ENCODE measurements at places on chromosomes 13 and 19.

DNA sequence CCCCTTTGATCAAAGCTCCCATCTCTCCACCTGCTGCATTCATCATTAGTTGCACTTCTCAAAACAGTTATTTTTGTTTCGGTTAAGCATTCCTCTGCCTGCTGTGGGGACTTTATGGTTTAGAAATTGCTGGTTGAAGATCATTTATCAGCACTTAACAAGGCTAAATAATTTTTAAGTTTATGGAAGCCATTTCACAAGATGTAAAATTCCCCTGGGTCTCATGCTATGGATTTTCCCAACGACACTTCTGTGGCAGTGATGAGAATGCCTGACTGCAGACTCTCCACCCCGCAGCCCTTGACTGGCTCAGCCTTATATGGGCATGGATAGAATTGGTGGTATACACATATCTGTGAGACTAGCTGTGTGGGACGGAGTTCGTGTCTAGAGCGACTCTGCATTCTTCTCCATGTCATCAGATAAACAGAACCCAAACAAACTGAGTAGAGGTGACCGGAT is 52.8 kb downstream of the COL4A2 start:
- no peak for DNase-seq

DNA sequence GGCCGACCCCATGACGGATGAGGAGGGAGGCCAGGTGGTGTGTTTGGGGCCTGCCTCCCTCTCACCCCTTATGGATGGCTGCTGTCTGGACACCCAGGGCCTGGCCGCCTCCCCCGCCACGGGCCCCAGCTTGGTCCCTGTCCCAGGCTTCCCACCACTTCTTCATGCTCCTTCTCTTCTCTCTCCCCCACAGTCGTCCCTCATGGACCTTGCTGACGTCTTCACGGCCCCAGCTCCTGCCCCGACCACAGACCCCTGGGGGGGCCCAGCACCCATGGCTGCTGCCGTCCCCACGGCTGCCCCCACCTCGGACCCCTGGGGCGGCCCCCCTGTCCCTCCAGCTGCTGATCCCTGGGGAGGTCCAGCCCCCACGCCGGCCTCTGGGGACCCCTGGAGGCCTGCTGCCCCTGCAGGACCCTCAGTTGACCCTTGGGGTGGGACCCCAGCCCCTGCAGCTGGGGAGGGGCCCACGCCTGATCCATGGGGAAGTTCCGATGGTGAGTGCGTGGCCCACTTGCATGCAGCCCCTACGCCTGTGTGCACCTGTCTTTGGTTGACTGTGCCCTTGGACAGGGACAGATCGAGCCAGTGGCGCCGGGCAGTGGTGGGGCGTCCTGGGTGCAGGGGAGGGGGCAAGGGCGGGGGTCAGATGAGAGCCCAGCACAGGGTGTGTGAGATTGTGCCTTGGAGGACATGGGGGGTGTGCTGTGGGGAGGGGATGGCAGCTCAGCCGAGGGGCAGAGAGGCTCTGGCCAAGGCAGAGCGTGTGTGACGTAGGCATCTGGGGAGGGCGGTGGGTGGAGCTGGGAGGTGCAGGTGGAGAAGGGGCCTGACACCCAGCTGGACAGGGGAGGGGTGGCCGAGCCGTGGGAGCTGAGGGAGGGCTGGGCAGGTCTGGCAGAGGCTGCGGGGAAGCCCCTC is 16.8 kb downstream of the EPN1 start:
- no peak for DNase-seq

DNA sequence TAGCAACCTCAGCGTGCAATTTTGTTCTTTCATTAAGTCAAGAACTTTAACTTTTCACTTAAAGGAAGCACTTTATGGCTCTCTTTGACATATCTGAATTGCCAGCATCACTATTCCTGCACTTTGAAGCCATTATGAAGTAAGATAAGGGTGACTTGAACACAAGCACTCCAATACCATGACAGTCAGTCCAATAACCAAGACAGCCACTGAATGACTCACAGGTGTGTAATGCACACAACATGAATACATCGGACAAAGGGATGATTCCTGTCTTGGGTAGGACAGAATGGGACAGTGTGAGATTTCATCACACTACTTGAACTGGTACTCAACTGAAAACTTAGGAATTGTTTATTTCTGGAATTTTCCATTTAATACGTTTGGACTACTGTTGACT is 233.7 kb upstream of the IPO5 start:
- no peak for DNase-seq

DNA sequence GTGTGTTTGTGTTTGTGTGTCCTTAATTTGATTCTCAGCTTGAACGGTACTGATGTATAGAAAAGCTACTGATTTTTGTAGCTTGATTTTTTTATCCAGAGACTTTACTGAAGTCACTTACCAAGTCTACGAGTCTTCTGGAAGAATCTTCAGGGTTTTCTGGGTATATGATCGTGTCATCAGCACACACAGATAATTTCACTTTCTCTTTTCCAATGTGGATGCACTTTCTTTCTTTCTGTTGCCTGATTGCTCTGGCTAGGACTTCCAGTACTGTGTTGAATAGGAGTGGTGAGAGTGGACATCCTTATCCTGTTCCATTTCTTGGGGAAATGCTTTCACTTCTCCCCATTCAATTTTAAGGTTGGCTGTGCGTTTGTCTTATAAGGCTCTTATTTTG is 7.9 kb upstream of the LILRB1 start:
- DNase-seq: no peak

- DNase-seq: no peak
Measured at GRCh38 chr13:76955193-76955592, 6.9 kb downstream of the ACOD1 start.

- DNase-seq: no peak
Measured at GRCh38 chr13:50970956-50971355, 61.4 kb downstream of the RNASEH2B start.

GRCh38 chr13:44541601-44542000 is 34.5 kb downstream of the TSC22D1 start:
- no peak for DNase-seq

DNA sequence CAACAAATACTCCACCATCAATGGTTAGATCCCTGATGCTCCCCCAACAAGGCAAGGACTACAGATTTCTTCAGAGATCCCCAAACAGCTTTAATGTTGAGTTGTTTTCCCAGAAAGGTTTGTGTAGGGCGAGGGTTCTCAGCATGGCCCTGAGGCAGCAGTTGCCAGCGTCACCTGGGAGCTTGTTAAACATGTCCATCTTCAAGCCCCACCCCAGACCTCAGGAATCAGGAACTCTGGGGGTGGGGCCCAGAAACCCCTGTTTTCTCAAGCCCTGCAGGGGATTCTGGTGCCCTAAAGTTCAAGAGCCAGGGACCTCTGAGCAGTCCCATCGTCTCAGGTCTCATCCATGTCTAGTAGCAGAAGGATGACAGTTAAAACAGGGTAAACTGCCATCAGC is 9.6 kb downstream of the EFNB2 start:
- no peak for DNase-seq

- no peak for DNase-seq
Measured at GRCh38 chr13:113063091-113063491, 42.5 kb upstream of the F7 start.

GRCh38 chr13:73222627-73223305 is 164.0 kb downstream of the KLF5 start:
- DNase-seq: no peak

- DNase-seq: no peak
Measured at GRCh38 chr13:87080100-87080779, 590.9 kb upstream of the SLITRK5 start.

Data from HS-5 (cell line).